NCI-H2029 treated with DMSO at 0.1 percent for 48 hours (cell line): ENCODE measurements at places on chromosomes 12 and 14.

GRCh38 chr14:33972583-33973081, 21.8 kb upstream of the EGLN3 start:
- no peak for DNase-seq

GRCh38 chr14:54475187-54475899, 13.4 kb downstream of the GMFB start:
- DNase-seq = no peak

DNA sequence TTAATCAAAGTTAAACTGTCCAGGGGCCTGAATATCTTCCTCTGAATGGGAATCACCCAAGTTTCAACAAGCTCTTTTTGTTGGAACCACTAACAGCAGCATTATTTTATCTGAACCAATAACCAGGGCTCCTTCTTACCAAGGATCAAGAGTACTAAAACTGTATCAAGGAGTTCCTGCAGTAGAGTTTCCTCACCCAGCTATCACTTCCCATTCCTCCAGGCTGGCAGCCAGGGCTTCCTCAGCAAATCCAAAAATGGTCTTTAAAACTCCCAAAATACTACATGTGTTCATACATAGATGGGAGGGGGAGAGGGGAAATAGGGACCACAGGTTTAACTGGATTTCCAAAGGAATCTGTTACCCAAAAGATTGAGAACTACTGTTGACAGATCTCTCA, 10.5 kb downstream of the FMNL3 start:
- DNase-seq = no peak

- DNase-seq = no peak
Measured at GRCh38 chr14:57847096-57847495, 18.8 kb downstream of the SLC35F4 start.

- DNase-seq = no peak
Measured at GRCh38 chr12:38427442-38427841, 110.9 kb downstream of the ALG10B start.

DNA sequence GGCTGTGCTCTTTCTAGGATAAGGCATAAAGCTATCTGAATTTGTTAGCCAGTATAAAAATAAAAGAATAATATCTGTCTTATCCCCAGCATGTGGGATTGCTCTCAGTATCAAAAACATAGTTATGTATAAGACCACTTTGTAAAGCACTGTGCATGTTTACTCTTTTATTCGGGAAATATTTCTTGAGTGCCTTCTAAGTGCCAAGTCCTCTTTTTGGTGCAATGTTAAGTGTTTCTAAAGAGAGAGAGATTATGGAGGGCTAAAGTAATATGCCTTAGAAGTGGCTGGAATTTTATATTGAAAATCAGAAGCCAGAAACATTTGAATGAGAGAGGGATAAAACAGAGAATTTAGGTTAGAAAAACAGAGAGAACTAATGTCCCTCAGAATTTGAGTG, 212.0 kb downstream of the ALG10B start:
- DNase-seq = no peak

GRCh38 chr12:32196250-32197198, 89.9 kb downstream of the BICD1 start:
- DNase-seq = no peak

- no peak for DNase-seq
Measured at GRCh38 chr12:128813392-128813791, 10.4 kb downstream of the SLC15A4 start.

- DNase-seq = no peak
Measured at GRCh38 chr12:30858471-30858870, 68.1 kb upstream of the TSPAN11 start.

DNA sequence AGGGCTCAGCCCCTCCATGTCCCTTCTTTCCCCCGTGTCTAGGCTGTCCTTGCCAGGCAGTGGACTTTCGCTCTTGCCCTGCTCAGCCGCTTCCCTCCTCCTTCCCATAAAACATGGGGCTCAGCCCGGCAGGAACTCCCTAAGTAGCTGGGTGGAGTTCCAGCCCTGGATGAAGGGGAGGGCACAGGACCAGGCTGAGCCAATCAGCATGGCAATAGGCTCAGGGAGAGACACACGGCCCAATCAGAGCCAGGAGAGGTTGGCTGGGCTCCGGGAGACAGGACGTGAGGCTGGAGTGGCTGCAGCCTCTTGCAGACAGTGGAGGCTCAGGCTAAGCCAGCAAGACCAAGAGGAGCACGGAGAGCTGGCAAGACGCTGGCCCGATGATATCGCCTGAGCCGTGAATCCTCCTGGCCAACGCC, 54.3 kb downstream of the GALNT9 start:
- peak; percentile 18 for DNase-seq

DNA sequence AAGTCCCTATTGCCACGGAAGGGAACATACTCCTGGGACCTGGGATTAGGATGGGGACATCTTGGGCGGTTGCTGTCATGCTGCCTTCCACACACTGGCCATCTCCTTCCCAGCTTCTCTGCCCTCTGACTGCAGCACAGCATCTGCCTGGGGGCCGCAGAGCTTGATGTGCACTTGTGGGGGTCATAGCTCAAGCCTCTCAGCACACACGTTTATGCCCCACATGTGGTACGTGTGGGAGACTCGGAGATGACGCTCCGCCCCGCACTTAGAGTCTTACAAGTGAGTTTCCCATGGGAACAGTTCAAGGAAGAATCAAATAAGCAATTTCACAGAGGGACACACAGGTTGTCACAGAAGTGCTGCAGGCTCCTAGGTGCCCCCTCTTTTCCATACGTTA, 8.6 kb downstream of the ACADS start:
- DNase-seq = no peak

DNA sequence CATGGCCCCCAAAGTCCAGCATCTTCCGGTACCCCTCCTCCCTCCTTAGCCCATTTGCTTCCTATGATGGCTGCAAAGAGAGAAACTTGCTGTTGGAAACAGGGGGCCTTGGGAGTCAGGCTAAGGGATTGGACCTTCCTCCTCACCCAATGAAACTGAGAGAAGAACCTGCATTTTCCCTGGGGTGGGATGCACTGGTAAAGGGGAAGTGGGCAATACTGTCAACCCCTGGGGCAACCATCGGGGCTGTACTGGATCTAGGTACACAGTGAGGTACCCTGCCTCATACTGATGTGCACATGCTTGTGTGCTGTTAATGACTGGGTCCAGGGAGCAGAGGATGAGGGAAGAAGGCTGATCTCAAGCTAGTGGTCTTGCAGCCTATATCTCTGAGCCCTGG, 11.0 kb upstream of the JPH4 start:
- DNase-seq = no peak

GRCh38 chr12:13713556-13714410, 267.6 kb downstream of the GRIN2B start:
- no peak for DNase-seq

DNA sequence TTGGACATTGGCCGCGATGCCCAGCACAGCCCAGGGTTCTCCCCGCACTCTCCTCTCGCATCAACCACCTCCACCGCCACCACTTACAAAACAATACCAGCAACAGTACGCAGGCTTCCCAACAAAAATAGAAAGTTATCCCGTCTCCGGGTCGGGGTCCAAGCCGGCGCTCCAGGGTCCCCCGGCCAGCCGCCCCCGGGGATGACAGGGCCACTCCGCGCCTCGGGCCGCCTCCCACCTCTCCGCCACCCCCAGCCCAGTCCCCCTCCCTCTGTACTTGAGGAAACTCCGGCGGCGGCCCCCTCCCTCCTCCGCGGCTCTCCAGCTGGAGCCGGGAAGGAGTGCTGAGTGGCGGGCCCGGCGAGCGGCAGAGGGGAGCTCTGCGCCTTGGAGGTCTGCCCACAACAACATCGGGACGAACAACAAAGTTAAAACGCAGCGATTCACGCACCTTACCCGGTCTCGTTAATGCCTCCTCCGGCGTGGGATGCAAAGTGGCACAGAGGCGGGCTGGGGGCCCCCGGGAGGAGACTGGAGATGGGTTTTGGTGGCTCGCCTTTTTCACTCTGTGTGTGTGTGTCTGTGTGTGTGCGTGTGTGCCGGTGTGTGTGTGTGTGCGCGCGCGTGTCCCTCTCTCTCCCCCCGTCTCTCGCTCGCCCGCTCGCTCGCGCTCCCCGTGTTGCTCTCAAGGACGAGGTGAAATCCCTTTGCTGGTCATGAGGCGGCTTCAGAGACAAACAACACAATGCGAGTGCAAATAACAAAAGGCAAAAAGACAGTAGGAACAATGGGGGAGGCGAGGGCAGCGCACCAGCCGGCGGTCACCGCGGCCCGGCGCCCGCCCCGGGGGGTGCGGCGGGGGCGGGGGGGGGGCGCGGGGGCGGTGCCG, 386.8 kb downstream of the BCAT1 start:
- DNase-seq = no peak

GRCh38 chr12:120872487-120872886, 31.7 kb downstream of the SPPL3 start:
- DNase-seq = no peak

GRCh38 chr12:106736051-106736957, 38.2 kb upstream of the RIC8B start:
- no peak for DNase-seq

GRCh38 chr14:54487771-54488170, 1.0 kb downstream of the GMFB start:
- no peak for DNase-seq

DNA sequence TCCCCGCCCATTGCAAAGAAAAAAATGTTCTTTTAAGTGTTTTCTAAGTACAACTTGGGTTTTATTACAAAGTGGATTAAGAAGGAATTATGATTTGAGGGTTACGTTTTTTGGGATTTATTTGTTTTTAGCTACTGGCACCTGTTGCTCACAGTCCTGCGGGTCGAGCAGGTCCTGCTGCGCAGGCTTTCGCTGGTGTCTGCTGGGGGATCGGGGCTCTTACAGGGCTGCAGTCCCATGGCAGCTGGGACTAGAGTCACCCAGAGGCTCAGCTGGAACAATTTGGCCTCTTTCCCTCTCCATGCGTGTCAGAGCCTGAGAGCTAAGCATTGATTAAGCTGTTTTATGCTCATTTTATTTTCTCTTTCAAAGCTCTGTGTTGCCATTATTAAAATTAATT, 55.6 kb upstream of the DYNC1H1 start:
- no peak for DNase-seq

DNA sequence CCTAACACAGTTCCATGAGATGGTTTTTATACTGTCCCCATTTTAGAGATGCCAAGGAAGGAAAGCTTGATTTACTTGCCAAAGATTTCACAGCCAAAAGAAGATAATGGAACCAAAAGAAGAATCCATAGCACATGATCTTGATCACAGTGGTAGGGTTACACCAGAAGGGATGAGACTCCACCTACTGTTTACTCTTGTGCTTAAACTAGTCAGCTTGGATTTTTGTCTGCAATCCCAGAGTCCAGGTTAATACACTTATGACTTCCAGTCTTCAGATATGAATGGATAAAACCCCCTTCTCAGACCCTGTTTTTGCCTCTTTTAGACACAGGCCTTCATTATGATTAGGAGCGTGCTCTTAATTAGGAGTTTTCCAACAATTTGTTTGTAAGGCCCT, 454.2 kb downstream of the AEBP2 start:
- no peak for DNase-seq

GRCh38 chr12:124463341-124463921, 104.0 kb downstream of the NCOR2 start:
- DNase-seq = no peak

GRCh38 chr14:52355526-52355925, 41.4 kb downstream of the PTGER2 start:
- DNase-seq = no peak

GRCh38 chr14:65237941-65238340, 135.6 kb upstream of the MAX start:
- DNase-seq = no peak

GRCh38 chr12:26701604-26702215, 131.3 kb downstream of the ITPR2 start:
- DNase-seq = peak; percentile 42

- no peak for DNase-seq
Measured at GRCh38 chr12:95615749-95616148, 64.5 kb upstream of the USP44 start.

- no peak for DNase-seq
Measured at GRCh38 chr12:6093764-6094163, 30.7 kb downstream of the VWF start.

DNA sequence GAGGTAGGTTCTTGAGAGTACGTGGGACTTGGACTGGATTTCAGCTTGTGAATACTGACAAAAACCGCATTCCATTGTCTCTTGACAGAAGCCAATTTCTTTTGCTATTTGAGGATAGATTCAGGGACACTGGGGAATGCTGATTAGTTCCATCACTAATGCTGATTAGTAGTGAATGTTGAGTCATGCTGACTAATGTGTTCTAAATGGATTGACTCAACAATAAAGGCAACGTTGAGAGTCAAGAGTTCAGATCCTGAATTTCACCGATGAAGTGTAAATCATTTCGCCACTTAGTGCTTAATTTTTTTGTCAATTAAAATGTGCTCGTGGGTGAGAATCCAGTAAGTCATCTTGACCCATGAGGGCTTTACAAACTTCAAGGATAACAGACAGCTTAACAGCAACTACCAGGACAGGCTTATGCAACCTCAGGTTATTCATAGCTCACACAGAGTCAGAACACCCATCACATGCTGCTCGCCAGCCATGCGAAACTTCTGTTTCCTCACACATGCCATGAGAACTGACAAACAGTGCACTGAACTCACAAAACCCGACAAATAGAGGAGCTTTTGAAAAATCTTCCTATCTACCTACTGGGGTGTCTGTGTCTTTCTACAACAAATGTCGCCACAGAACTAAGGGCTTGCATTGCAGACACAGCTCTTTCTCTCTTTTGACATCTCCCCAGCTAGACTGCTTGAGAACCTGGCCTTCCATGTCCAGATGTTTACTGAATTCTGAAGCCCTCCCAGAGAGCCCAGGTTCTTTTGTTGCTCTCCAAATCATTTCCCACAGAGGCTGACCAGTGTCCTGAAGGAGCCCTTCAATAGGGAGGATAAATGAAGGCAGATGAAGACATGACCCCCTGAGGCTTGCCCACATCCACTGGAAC, 316.4 kb downstream of the ZFP36L1 start:
- DNase-seq = no peak

DNA sequence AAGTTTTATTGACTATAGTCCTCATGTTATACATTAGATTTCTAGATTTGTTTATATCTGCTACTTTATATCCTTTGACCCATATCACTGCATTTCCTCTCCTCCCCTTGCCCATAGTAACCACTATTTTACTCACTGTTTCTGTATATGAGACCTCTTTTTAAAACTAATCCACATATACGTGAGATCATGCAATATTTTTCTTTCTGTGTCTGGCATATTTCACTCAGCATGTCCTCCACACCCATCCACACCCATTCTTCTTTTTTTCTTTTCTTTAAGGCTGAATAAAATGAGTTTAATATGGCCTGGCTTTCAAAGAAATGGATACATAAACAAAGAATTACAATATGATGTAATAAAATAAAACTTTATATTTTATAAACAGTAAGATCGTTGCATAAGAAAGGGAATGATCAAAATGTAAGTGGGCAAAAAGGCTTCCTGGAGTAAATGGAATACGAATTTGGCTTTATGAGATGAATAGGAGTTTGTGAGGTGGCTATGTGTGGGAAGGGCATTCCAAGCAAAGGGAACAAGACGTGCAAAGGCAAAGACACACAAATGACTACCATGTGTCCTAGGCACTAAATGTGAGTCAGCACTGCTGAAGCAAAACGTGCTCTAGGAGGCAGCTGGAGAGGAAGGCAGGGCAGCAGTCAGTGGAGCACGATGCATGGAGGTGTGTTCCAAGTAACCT, 53.2 kb upstream of the HIF1A start:
- DNase-seq = no peak
